Pancreas (tissue), 10 donors: ENCODE measurements at places on chromosomes 6 and 20. TPM values are rescaled to one million over a fixed set of nuclear protein-coding genes. Genes with fewer than 3 reads are reported as not detected.

- H3K36me3 ChIP-seq: no peaks in the 10 kb centered on the region
- no peak overlapping the region for H3K27ac ChIP-seq
- no peaks in the 10 kb centered on the region for H3K27me3 ChIP-seq
- H3K4me3 ChIP-seq: no peak overlapping the region
- H3K4me1 ChIP-seq: no peaks in the 10 kb centered on the region
Measured at GRCh38 chr20:1987826-1988225, 6.0 kb downstream of the PDYN start.

The FRK gene
- total RNA-seq: 3.9 TPM

GRCh38 chr20:22914291-22914690, 120.8 kb upstream of the SSTR4 start:
- no peaks in the 10 kb centered on the region for H3K4me1 ChIP-seq
- no peak for DNase-seq
- peaks cover 11% of the 10 kb centered on the region for H3K27me3 ChIP-seq
- no peak overlapping the region for H3K27ac ChIP-seq
- no peaks in the 10 kb centered on the region for H3K36me3 ChIP-seq

The CALHM5 gene
- 0.04 TPM for total RNA-seq

GRCh38 chr6:43843669-43844171, 73.7 kb downstream of the VEGFA start:
- H3K36me3 ChIP-seq: no peaks in the 10 kb centered on the region
- no peaks in the 10 kb centered on the region for H3K27me3 ChIP-seq
- DNase-seq: no peak
- H3K4me3 ChIP-seq: no peak overlapping the region
- no peak overlapping the region for H3K27ac ChIP-seq

The CRYBG1 gene
- 9.2 TPM for total RNA-seq

DNA sequence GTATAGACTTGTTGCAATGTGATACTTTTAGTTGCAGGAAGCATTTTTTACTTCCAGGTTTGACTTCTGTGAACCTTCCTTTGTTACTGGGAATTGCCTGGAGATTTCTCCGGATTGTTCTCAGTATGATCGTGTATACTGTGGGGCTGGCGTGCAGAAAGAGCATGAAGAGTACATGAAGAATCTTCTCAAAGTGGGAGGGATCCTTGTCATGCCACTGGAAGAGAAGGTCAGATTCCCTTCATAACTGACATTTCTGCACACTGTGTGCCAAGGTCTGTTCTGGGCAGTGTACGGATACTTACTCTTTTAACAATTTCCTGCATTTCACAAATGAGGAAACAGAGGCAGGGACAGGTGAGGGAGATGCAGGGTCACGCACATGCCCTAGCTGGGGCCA, 9.7 kb downstream of the PCMTD2 start:
- peaks cover 7% of the 10 kb centered on the region for H3K36me3 ChIP-seq
- H3K4me3 ChIP-seq: no peak overlapping the region
- H3K27ac ChIP-seq: no peak overlapping the region

GRCh38 chr6:391559-392440, at the start of gene IRF4:
TSS of gene IRF4 (plus strand) at chr6:391752. CDS start at chr6:393153, 1,401 bp downstream.
- peak within 1 kb of the TSS; percentile 3 for H3K4me3 ChIP-seq
- no peaks in the 10 kb centered on the region for H3K27me3 ChIP-seq
- H3K4me1 ChIP-seq: no peaks in the 10 kb centered on the region
- H3K36me3 ChIP-seq: no peaks in the 10 kb centered on the region
- no peak for DNase-seq
- no peak within 1 kb of the TSS for H3K27ac ChIP-seq

- H3K27me3 ChIP-seq: no peaks in the 10 kb centered on the region
- no peak for DNase-seq
- no peaks in the 10 kb centered on the region for H3K4me1 ChIP-seq
- no peak overlapping the region for H3K4me3 ChIP-seq
- H3K36me3 ChIP-seq: no peaks in the 10 kb centered on the region
Measured at GRCh38 chr6:53984163-53984562, 127.1 kb upstream of the MLIP start.

GRCh38 chr6:155586090-155586489, 130.5 kb upstream of the NOX3 start:
- no peak overlapping the region for H3K4me3 ChIP-seq
- H3K27me3 ChIP-seq: no peaks in the 10 kb centered on the region
- H3K27ac ChIP-seq: no peak overlapping the region
- H3K36me3 ChIP-seq: no peaks in the 10 kb centered on the region

DNA sequence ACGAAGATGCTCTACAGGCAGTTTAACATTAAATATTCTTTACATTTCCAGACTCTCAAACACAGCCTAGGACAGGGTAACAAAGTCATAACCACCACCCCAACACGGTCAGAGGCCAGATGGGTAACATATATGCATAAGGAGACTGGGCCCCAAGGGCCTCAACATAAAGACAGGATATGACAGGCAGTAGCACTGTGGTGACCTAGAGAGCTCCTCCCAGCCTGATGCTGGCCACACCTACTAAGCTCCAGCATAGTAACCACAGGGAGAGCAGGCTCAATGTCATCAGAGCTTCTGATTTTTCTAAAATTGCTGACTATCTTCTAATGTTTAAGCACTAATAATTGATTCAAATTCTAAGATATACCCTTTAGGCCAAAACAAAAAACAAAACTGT, 21.7 kb downstream of the SMLR1 start:
- no peak overlapping the region for H3K27ac ChIP-seq
- no peak for DNase-seq
- no peaks in the 10 kb centered on the region for H3K4me1 ChIP-seq
- no peak overlapping the region for H3K4me3 ChIP-seq
- no peaks in the 10 kb centered on the region for H3K27me3 ChIP-seq

- no peak overlapping the region for H3K4me3 ChIP-seq
- no peak for DNase-seq
- H3K36me3 ChIP-seq: no peaks in the 10 kb centered on the region
- H3K27me3 ChIP-seq: no peaks in the 10 kb centered on the region
Measured at GRCh38 chr6:18062733-18063132, 59.7 kb downstream of the NHLRC1 start.

DNA sequence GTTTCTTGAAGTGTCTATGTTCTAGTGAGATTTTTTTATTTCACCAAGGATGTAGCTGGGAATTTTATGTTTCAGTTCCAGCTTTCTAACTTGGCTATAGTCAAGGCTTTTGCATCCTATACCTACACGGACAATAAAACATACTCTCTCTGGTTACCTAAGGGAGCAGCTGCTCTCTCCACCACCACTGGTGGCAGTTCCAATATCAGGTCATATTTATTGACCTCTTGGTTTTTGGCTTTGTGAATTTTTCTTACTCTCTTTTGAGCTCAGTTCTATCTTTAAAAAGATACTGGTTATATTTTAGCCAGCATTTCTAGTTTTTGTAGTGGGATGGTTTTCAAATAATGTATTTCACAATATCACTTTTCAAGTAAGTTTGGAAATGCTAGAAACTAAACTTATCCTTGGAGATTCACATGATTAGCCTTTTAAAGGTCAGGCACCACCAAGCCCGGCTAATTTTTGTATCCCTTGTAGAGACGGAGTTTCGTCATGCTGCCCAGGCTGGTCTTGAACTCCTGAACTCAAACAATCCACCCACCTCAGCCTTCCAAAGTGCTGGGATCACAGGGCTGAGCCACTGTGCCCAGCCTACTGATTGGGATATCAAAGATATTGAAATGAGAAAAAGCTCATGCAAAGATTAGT, 34.7 kb upstream of the HAO1 start:
- H3K36me3 ChIP-seq: no peaks in the 10 kb centered on the region
- H3K4me1 ChIP-seq: no peaks in the 10 kb centered on the region
- no peaks in the 10 kb centered on the region for H3K27me3 ChIP-seq
- DNase-seq: no peak

- no peak for DNase-seq
- H3K4me3 ChIP-seq: no peak overlapping the region
- H3K36me3 ChIP-seq: no peaks in the 10 kb centered on the region
Measured at GRCh38 chr20:7712661-7713060, 227.6 kb downstream of the HAO1 start.

GRCh38 chr6:19723545-19723944, 113.6 kb upstream of the ID4 start:
- H3K4me1 ChIP-seq: no peaks in the 10 kb centered on the region
- H3K36me3 ChIP-seq: no peaks in the 10 kb centered on the region
- no peak overlapping the region for H3K27ac ChIP-seq
- no peak for DNase-seq
- H3K4me3 ChIP-seq: no peak overlapping the region
- H3K27me3 ChIP-seq: no peaks in the 10 kb centered on the region

DNA sequence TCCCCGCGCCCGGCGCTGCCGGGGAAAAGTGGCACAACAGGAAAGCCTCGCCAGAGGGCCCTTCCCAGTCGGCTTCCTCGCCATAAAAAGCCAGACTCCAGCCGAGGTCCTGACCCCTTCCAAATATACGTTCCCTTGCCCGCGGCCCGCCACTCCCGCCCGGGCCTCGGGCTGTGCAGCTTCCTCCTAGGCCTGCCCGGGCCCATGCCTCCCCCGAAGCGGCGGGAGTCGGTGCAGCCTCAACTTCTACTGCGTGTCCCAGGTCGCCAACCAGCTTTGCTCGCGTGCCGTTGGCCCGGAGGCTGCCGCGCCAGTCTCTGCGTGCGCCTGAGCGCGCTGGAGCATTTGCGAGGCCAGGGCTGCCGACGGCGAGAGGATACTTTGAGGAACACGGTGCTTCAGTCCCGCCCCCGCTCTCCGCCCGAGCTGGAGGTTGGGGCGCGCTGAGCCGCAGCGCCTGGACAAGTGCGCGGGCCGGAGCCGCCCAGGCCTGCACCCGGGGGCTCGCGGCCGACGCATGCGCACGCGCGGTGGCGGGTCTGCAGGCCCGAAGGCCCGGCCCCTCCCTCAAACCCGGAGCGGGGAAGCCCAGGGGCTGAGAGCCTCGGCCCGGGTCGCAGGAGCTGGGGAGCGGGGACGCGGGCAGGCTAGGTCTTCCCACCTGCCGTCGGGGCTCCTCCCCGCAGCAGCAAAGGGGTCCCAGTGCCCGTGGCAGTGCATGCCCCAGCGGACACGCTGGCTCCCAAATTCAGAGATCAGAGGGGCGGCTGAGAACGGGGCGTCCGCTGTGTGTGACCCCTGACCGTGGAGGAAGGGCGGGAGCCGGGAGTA, 10.2 kb downstream of the FOXC1 start:
- no peaks in the 10 kb centered on the region for H3K36me3 ChIP-seq
- no peak overlapping the region for H3K4me3 ChIP-seq
- no peak for DNase-seq

DNA sequence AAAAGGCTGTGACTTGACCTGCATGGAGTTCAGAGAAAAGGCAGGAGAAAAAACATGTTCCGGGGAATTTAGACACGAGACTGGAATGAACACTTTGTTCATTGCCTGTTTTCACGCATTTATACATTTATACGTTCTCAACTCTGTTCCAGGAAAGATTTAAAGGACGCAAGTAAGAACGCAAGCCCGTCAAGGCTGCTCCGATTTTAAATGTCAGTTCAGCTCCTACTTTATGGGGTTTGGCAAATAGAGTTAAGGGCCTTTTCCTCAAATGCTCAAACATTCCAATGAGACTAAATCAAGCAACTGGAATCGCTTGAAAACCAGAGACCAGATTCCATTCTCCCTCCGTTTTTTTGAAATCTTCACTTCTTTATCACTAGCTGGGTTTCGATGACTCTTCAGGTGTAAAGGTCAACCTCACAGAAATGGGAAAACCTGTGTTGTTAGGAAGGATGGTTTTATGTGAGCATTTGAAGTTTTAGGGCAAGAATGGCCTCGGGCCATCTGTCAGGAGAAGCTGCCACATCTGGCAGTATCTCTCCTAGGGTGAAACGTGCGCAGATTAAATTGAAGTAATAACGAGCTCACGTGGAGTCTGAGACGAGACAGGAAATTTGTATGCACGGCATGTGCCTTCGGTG, 24.9 kb downstream of the TTLL2 start:
- no peaks in the 10 kb centered on the region for H3K27me3 ChIP-seq
- H3K4me3 ChIP-seq: no peak overlapping the region
- H3K27ac ChIP-seq: no peak overlapping the region
- H3K36me3 ChIP-seq: no peaks in the 10 kb centered on the region

DNA sequence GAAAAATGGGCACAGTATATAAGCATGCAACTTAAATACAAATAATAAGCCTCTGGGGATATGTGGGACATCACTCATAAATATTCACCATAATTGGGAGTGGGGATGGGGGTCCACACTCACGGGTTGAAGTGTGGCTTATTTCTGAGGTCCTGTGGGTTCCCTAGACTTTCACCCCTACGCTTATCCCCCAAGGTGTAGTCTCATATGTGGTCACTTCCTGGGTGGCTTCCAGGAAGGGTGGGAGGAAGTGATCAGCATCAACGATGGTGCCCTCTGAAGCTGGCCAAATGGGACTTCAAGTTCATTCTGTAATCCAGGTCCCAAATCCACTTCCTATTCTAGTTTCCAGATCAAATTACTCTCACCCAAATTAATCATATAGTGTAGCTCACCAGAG, 59.5 kb downstream of the GNAS start:
- H3K27ac ChIP-seq: no peak overlapping the region
- H3K27me3 ChIP-seq: no peaks in the 10 kb centered on the region
- H3K4me3 ChIP-seq: no peak overlapping the region
- peaks cover 23% of the 10 kb centered on the region for H3K36me3 ChIP-seq
- H3K4me1 ChIP-seq: peaks cover 20% of the 10 kb centered on the region

The ZNF165 gene
- 3.4 TPM for total RNA-seq

The APOM gene
- total RNA-seq: 0.62 TPM

- no peaks in the 10 kb centered on the region for H3K27me3 ChIP-seq
- no peak overlapping the region for H3K27ac ChIP-seq
- DNase-seq: no peak
Measured at GRCh38 chr6:170066679-170067078, 224.2 kb downstream of the DLL1 start.

DNA sequence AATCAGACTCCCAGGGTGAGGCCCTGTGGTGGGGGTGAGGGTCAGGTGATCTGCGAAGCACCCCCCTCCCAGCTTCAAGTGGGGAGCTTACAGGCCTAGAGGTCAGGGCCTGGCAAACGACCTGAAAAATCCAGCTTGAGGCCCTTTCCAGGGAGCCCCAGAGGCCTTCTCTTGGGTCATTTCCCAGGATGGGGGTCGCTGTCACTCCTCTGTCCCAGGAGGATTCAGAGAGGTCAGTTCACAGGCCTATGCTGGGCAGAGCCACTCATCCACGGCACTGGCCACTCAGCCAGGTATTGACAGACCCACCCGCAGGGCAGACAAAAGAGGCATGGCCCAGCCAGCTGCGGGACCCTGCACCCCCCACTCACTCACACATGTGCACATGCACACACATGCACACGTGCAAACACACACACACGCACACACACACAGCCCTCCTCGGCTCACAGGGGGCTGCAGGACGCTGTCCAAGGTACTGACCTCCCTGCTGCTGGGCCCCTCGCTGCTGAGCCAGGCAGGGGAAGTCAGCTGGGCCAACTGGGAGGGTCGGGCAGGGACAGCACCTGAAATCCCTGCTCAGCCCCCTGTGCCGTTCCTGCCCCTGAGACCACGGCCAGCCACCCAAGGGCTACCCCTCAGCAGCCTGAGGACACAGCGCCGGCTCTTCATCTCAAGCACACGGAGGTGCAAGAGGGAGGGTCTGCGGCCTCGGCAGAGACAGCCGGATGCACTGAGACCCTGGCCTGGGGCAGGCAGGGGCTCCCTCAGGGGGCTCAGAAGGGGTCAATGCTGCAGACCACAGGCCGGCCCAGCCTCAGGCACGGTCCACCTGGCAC, 113.8 kb downstream of the TAF4 start:
- no peaks in the 10 kb centered on the region for H3K36me3 ChIP-seq
- H3K4me3 ChIP-seq: no peak overlapping the region
- no peaks in the 10 kb centered on the region for H3K27me3 ChIP-seq
- DNase-seq: no peak
- H3K4me1 ChIP-seq: no peaks in the 10 kb centered on the region
- H3K27ac ChIP-seq: no peak overlapping the region

- no peak overlapping the region for H3K4me3 ChIP-seq
- no peaks in the 10 kb centered on the region for H3K4me1 ChIP-seq
- no peak overlapping the region for H3K27ac ChIP-seq
Measured at GRCh38 chr20:46739431-46740213, 30.2 kb downstream of the SLC2A10 start.

The MUC22 gene
- total RNA-seq: not detected

The BNIP5 gene
- total RNA-seq: 0.29 TPM

The TTLL9 gene
- total RNA-seq: not detected

The FUT9 gene
- total RNA-seq: 2.5 TPM

The NKX2-2 gene
- 3.5 TPM for total RNA-seq

The TCF21 gene
- total RNA-seq: 2.3 TPM
